ENCODE measurements at places on chromosomes 11 and 22.

- DNase-seq = no peak
Measured at GRCh38 chr22:21710156-21710555, 25.4 kb downstream of the YPEL1 start.

DNA sequence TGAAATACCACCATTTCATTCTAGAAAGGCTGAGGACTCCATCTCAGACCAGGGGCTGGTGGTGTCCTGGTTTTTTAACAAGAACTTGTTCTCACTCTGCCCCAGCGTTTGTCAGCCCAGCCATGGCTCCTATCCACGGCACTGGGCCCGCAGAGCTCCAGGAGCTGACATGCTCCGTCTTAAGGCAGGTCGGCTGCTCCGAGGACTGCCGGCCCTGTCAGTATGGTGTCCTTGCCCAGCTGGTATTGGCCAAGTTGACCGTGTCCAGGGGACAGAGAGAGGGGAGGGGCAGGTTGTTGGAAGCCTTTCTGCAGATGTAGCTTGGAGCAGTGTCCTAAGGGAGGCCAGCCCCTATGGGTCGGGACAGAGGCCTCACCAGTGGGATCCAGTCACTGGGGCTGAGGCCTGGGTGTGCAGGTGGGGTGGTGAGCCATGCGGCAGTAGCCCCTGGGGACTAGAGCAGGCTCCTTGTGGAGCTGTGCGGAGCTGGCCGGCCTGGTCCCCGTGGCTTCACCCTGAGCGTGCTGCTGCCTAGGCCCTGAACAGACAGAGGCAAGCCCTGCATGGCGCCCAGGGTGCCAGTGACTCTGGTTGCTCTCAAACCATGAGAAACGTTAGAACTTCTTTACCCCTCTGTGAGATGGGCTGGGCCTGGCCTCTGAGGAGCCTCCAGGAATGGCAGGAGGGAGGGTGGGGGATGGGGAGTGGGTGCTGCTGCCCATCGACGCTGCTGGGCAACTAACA is 39.9 kb upstream of the KCNQ1OT1 start:
- no peak for DNase-seq

DNA sequence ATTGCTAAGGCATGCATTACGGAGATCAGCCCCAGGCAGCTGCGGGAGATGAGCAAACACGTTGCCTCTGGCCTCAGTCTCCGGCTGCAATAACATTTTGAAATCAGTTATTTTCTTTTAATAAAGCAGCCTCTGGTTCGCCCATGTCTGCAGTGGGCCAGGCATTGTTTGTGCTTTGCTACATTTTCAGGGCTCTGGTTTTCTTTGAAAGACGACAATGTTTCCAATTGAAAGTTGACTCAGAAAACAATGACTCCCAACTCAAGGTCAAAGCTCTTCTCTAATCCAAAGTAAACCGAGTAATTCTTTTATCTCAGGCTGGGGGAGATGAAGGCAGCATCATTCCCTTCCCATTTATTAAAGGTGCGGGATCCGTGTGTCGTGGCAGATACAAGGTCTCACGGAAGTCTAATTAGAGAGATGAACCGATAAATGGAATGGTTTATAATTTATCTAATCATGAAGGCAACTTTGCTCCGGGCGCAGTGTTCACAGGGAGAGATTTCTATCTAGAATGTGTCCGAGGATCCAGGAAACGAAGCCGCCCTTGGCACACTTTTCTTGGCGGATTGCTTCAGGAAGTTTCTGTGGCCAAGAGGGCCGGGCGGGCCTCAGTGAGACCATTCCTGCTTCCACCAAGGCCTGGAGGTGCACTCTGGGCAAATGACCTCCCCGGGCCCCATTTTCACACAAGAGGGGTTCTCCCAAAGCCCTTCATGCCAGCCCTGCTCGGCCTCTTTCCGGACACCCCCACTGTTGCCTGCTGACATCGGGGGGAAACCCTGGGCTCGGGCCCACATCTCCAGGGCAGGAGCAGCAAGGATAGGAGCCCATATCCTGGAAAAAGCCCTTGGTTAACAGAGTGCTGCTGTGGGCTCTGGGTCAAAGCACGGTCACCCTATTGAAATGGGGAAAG is 811.4 kb downstream of the BRD1 start:
- no peak for DNase-seq

DNA sequence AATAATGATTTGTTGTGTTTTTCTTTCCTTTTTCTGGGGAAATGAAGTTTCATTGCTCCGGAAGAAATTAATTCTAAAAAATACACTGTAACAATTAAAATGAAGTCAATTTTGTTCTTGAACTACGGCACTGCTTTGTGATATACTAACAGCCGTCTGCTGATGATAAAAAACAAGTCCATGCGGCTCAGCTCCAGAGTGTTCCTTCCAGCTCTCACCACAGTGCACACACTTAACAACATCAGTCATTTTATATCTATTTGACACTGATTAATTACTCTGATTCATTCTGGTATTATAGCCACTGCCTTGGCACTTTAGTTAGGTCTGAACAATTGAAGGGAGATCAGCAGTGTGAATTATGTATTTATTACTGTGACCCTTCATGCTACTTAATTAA is 97.4 kb upstream of the SLC6A5 start:
- DNase-seq = no peak

DNA sequence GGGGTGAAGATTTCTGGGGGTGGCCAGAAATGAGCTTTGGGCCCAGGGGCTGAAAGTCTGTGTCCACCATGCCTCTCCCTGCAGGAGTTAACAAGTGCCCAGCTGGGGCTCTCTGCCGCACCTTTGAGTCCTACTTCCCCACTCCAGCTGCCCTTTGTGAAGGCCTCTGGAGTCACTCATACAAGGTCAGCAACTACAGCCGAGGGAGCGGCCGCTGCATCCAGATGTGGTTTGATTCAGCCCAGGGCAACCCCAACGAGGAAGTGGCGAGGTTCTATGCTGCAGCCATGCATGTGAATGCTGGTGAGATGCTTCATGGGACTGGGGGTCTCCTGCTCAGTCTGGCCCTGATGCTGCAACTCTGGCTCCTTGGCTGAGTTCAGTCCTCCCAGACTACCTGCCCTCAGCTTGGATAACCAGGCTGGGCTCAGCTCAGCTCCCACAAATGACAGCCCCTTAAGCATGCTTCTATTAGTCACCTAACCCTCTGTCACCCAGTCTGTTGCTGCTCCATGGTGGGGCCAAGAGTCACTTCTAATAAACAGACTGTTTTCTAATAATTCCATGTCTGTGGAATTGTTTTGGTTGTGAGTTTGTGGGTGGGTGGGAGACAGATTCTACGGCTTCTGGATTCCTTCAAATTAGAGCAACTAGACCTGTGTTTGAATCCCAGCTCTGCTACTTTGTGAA is 3.0 kb upstream of the INPPL1 start:
- no peak for DNase-seq

DNA sequence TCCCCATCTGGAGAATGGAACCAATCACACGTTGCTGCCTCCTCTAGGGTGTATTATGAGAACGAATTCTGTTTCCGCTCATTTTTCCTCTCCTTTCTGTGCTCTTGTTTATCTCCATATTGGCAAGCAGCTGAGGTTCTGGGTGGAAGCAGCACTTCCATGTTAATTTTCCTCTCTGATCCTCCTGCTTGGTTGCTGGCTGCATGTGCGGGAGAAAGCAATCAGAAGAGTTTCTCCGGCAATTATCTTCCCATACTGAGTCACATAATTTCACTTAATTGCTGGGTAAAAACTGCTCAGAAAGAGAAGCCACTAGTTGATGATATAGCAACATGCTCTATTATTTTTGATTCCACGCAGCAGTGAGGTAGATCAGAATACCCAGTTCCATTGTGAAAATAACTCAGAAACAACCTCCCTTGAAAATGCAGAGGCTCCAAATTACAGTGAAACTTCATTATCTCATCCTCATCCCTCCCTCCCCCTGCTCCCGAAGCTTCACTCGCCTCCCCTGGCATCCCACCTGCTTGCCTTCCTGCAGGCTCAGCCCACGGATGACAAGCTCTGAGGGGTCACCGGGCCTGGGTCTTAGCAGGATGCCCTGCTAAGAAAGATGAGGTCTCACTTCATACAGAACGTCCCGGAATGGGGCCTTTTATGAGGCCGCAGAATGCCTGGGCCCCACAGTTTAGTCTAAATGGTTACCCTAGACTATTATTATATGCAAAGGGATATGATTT is 20.4 kb downstream of the FXYD6 start:
- no peak for DNase-seq

DNA sequence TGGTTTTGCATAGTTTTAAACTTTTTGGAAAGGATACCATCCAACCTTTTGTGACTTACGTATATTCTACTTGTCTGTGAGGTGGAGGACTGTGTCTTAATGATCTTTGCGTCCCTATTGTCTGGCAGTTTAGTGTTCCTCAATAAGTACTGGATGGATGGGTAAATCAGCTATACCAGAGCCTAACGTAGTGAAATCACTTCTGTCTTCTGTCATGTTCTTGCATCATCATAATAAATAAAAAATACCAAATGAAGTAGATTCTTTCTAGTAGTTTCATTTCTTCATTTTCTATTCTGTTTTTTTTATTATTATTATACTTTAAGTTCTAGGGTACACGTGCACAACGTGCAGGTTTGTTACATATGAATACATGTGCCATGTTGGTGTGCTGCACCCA is 66.4 kb downstream of the ACER3 start:
- DNase-seq = no peak

GRCh38 chr11:15185021-15185420 is 70.3 kb downstream of the INSC start:
- no peak for DNase-seq

GRCh38 chr22:40741116-40741515 is 61.8 kb downstream of the MCHR1 start:
- DNase-seq = no peak

GRCh38 chr22:37440875-37441274 is 13.6 kb upstream of the ELFN2 start:
- DNase-seq = no peak

- no peak for DNase-seq
Measured at GRCh38 chr22:33114565-33114964, 56.4 kb upstream of the SYN3 start.

GRCh38 chr11:11966826-11967668 is 41.4 kb downstream of the DKK3 start:
- DNase-seq = peak; percentile 77

- no peak for DNase-seq
Measured at GRCh38 chr11:122882189-122882856, at the start of gene JHY. TSS of gene JHY (plus strand) at chr11:122882759. CDS start at chr11:122885850, 3,091 bp downstream.

GRCh38 chr11:1771700-1772099 is 8.0 kb upstream of the CTSD start:
- no peak for DNase-seq

All from BE2C (cell line).